ENCODE measurements at places on chromosomes 13 and 19.
A peak's percentile ranks its signal among the peaks of the same experiment; 100 is the strongest.

DNA sequence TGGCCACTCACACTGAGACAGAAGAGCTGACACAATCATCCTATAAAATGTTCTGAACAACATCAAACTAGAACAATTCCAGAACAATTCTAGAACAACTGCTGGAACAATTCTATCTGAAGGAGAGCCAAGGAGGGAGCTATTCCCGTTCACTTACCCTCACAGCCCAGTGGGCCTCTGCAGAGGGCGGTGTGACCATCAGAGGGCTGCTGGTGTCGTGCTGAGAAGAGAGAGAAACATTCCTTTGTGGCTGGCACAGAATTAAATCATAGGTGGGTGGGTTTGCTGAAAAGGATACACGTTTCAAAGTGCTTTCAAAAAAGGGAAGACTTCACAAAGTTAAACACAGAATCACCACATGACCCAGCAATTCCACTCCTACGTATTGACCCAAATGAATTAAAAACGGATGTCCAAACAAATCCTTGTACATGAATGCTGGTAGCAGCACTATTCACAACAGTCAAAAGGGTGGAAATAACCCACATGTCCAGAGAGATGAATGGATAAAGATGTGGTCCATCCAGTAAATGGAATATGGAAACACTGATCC is 34.9 kb downstream of the EPS15L1 start:
- no peak for DNase-seq

DNA sequence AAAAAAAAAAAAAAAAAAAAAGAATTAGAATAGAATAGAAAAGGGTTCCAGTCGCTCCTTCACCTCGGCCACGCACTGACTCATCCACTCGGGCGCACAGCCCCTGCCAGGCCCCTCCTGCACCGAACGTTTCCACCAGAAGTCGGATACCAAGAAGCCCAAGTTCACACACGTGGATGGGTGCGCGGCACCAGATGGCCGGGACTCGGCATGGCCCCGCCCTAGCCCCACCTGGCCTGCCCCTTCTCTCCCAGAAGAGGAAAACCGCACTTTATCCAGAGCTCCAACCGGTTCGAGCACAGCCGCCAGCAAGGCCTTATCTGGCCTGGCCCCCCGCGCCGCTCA is 5.9 kb downstream of the PRR36 start:
- DNase-seq: no peak

GRCh38 chr19:38457202-38457601 is 23.7 kb downstream of the RYR1 start:
- DNase-seq: no peak

- DNase-seq: no peak
Observed at GRCh38 chr13:28597641-28598040, 61.3 kb upstream of the POMP start.

DNA sequence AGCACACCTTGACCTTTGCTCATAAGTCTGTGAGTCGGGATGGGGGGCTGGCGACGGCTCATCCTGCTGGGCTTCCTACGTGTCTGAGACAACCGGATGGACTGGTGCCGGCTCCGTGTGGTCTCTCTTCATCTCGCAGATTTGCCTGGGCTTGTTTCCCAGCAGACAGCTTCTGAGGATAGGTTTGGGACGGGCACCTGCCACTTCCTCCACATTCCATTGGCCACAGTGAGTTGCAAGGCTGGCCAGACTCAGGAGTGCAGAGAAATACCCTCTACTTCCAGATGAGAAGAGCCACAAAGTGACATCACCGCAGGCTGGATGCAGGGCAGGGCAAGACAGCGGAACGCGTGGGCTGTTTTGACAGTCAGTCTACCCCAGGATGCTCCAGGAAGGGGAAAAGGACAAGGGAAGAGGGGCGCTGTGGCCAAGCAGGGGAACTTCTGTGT is 48.1 kb downstream of the IRS2 start:
- DNase-seq: no peak

- DNase-seq: no peak
Observed at GRCh38 chr13:51728972-51729371, 75.0 kb downstream of the DHRS12 start.

DNA sequence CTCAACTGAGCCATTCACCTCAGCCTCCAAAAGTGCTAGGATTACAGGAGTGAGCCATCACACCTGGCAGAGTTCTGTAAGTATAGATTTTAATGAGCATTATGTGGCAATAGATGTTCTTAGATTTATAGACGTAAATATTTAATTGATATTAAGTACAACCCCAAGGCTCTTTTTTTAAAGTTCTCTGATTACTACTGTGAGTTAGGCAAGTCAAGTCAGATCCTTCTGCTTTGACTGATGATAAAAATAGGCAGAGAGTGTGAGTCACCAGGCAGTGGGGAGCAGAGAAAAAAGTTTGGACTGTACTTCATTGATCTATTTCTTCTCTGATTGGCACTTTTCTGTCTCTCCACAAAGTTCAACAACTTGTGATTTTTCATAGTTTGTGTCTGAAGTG is 1379.9 kb downstream of the UQCRFS1 start:
- DNase-seq: no peak

DNA sequence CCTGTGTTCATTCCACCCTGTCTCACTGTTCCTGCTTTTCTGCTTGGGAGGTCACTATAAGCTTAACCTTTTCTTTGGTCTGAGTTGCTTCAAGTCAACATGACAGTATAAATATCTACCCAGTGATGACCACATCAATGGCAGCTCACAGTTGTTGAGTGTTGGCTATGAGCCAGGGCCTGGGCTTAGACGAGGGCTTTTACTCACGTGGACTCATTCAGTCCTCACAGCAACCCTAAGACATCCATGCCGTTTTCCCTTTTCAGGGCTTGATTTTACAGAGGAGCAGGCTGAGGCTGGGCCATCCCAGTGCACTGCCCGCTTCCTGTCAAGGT is 10.2 kb upstream of the CCDC97 start:
- no peak for DNase-seq

DNA sequence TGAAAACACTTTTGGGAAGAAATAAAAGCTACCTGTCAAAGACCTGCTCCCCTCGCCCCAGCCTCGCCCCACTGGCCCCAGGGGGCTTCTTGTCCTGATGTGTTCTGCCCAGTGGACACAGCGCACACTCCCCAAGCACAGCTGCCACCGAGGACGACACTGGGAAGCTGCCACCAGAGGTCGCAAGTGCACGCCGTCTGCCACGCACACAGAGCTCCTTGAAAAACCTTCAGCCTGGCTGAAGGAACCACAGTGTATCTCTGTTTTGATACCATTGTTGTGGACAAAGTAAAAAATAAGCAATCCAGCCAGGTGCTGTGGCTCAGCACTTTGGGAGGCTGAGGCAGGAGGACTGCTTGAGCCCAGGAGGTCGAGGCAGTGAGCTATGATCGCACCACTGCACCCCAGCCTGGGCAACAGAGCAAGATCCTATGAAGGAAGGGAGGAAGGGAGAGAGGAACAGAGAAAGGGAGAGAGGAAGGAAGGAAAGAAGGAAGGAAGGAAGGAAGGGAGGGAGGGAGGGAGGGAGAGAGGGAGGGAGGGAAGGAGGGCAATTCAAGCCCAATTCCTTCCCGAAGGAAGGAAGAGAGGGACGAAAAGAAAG is 57.3 kb downstream of the CEBPG start:
- DNase-seq: peak; percentile 9

- DNase-seq: no peak
Observed at GRCh38 chr19:9828551-9829063, 889 bp downstream of the UBL5 start.
